Vein endothelial cell (primary cell): ENCODE measurements at places on chromosomes 4 and X. TPM values are rescaled to one million over a fixed set of nuclear protein-coding genes. Genes with fewer than 3 reads are reported as not detected.

SLC7A11 gene
- 76.1 and 102 TPM in 2 replicates for total RNA-seq

ATP2B3 gene
- total RNA-seq = not detected in 2 replicates

DCHS2 gene
- 0.19 TPM in 1 of 2 replicates, not detected in the other for total RNA-seq

MID2 gene
- 67.5 and 89.2 TPM in 2 replicates for total RNA-seq

NELFA gene
- 21.6 and 24.3 TPM in 2 replicates for total RNA-seq

MAGEA2B gene
- not detected in 2 replicates for total RNA-seq
